NCI-H748 treated with DMSO at 0.1 percent for 48 hours (cell line): ENCODE measurements at places on chromosomes 7 and 10.

GRCh38 chr10:63537536-63537935 is 16.3 kb downstream of the REEP3 start:
- DNase-seq, result no peak

DNA sequence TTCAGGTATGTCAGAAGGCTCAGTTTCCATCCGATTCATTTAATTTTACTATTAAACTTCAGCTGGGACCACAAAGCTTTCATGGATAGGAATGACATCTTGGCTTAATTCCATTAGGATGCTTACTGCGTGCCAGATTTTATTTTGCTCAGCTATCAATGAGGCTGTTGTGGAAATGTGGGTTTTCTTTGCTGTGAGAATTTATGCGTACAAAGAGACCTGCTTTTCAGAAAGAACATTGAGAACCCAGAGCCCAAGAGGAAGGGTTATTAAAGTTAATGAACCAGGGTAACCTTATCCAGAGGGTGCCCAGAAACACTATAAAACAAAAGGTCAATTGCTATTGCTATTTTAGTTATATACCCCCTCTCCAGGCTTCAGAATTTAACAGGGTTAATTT is 98.3 kb downstream of the MKLN1 start:
- DNase-seq, result no peak

DNA sequence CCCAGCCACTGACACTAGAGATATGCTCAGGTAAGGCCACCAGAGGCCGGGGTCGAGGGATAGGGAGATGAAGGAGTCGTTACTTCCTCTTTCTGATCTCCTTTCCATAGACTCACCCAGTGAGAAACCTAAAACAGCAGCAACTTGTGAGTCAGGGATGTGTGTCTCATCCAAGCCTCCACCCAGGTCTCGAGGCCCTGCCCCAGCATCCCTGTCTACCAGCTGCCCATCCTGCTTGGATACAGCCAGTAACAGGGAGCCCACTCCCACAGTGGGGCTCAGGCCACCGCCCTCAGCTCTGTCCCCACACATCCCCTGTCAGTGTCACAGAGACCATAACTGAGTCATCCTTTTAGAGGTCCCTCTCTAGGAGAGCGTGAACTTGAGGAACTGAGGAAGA is 49.6 kb upstream of the CHST15 start:
- no peak for DNase-seq

DNA sequence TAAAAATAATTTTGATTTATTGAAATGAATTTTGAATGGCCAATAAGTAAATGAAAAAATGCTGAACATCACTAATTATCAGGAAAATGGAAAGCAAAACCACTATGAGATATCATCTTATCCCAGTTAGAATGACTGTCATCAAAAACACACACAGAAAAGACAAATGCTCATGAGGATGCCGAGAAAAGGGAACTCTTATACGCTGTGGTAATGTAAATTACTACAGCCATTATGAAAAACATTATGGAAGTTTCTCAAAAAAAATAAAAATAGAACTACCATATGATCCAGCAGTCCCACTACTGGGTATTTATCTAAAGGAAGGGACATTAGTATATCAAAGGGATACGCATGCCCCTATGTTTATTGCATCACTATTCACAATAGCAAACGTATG is 15.8 kb downstream of the SCIN start:
- no peak for DNase-seq
